Chondrocyte (in vitro differentiated cells): ENCODE measurements at places on chromosomes 16 and 17.
A peak's percentile ranks its signal among the peaks of the same experiment; 100 is the strongest.

DNA sequence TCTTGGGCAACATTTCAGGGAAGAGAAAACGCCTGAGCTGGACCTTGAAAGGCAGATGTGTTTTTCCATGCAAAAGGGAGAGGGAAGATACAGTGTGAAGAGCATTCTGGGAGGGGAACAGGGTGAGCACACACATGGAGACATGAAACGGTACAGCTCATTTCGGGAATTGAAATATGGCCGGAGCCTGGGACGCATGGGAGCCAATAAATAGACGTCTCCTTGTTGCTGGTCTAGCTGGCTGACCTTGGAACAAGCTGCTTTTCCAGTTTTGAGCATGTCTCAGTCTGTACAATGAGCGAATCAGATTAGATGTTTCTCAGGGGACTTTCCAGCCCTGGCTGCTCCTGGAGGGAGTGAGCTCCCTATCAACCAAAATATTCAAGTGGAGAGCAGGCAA lies 63.6 kb downstream of the ASIC2 start:
- no peak for DNase-seq

DNA sequence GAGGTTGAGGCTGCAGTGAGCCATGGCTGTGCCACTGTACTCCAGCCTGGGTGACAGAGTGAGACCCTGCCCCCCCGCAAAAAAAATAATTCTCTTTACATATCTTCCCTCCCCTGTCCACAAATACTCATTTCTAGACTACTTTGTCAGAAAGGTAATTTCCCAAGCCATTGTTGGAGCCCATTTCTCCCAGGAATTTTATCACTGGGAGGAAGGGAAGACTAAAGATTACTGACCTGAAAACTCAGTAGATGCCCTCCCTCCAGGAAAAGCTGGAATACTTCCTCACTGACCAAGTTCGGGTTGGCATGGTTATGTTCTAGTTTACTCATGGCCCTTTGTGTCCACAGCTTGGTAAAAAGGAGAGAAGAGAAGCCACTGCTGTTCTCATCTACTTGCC lies 4.1 kb downstream of the CALCOCO2 start:
- no peak for DNase-seq

- DNase-seq = no peak
Measured at GRCh38 chr17:73669771-73670170, 25.5 kb upstream of the SDK2 start.

DNA sequence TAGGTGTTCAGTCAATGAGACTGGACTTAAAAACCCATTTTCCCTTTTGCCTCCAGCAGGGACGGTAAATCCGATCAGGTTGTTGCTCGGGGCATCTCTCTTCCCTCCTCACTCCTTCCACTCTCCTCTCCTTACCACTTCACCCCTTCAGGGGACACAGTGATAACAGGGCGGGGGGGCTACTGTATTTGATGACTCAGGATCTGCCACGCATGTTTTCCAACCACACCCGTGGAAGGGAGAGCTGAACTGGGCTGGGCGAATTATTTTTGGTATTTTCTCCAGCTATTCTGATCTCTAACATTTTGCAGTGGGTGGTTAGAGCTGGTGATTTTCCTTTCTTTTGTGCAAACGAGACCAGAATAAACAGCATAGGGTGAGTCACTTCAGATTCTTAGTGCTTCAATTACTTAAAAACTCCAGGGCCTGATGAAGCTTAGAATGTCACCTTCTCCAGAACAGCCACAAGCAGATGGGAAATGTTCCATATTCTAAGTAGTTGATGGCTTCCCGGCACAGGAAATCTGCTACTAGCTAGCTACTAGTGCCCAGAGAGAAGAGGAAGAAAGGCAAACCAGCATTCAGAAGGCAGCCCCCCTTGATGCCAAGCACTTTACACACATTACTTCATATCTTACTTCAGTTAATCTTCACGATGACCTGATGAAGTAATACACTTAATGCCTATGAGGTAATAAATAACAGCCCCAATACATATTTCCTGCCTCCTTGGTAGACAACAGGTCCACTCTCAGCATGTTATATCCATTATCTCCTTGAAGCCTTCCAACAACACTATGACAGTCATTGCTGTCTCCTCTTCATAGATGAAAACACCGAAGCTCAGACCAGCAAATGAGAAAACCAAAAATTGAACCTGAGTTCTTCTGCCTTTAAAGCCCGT lies 74.1 kb downstream of the ASIC2 start:
- DNase-seq = no peak

GRCh38 chr17:81885869-81886548 lies 5.4 kb downstream of the ALYREF start:
- no peak for DNase-seq

DNA sequence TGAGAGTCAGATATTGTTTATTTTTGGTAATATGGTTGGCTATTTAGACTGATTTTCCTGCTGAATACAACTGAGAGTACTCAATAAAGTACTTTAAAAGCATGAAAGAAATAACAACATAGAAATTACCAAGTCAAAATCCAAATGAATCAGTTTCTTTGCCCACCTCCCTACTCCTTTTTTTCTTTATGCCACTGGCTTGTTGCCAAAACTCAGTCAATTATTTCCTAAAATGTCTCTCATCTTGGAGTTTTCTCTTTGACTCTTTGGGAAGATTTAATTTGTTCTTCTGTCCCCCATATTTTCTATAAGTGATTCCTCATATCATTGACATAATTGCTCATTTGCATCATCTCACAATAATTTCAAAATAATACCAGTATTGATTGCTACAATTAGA lies 2.6 kb upstream of the OMG start:
- DNase-seq = no peak

DNA sequence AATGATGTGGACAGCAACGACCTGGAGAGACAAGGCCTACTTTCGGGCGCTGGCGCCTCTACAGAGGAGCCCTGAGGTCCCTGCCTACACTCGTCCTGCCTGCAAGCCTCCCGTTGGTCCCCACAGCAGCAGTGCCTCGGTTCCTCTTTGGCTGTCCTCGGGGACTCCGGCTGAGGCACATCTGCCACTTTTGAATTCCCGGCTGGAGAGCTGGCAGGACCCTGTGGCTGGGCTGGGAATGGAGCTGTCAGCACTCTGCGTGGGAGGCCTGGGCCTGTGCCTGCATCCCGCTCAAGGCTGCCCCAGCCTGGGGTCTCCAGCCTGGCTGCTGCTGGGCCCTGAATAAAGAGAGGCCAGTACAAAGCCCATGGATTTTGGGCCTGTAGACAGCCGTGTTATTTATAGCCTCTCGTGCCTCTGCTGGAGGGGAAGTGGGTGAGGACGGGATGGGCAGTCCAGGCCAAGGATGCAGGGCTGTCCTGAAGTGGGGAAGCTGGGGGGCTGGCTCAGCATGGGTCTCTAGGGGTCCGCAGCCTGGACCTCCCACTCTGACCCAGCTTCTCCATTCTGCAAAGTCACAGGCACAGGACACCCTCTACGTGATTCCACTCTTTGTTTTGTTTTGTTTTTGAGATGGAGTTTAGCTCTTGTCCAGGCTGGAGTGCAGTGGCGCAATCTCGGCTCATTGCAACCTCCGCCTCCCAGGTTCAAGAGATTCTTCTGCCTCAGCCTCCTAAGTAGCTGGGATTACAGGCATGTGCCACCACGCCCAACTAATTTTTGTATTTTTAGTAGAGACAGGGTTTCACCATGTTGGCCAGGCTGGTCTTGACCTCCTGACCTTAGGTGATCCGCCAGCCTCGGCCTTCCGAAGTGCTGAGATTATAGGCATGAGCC lies 10.6 kb upstream of the SPNS2 start:
- no peak for DNase-seq

- DNase-seq = peak; percentile 26
Measured at GRCh38 chr17:16297367-16298139, 55.7 kb downstream of the CENPV start.

DNA sequence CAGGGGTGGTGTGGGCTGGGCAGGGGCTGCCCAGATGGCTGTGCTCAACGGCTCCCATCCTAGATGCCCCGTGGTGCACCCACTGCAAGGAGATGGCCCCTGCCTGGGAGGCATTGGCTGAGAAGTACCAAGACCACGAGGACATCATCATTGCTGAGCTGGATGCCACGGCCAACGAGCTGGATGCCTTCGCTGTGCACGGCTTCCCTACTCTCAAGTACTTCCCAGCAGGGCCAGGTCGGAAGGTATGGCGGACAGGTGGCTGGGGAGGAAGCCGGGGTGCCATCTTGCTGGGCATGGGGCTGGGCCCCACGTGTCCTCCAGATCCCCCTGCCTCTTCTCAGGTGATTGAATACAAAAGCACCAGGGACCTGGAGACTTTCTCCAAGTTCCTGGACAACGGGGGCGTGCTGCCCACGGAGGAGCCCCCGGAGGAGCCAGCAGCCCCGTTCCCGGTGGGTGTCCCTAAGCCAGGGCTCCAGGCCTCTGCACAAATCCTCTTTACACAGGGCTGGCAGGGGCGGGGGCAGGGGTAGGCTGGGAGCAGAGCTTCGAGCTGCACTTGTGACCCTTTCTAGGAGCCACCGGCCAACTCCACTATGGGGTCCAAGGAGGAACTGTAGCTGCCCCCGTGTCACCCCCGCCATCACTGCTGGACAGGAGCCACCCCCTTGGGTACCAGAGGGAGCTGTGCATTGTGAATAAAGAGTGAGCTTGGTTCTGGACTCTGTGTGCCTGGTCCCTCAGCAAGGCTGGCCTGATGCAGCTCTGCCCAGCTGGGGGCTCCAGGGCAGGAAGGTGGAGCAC lies 3.7 kb downstream of the PDIA2 start:
- no peak for DNase-seq

DNA sequence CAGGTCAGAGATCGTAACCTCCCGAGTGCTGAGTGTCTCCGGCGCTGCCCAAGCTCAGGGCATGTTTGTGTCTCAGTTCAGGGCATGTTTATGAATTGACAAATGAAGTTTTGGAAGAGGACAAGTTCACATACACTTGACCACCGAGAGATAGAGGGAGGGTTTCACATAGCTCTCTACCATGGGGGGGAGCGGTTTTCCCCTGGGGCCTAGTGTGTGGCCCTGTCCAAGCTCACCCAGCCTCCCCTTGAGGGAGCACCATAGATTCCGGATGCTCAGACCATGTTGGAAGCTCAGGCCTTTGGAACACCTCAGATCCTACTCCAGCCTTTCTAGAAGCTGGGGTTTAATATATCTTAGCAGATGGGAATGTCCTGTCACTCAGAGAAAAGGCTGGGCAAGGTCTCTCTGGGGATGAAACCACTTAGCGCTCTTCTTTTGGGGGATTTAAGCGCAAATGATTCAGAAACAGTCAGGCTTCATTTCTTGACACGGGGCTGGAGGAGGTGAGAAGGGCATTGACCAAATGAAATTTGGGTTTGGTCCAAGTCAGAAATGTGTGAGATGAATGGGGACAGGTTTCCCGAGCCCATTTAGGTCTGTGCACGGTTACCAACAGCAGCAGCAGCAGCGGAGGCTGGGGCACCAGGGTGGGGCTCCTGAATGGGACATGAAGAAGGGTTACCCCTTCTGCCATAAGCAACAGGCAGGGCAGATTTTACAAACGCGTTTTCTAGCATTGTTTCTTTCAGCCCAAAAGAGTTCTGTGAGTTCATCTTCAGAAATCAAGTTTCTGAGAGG lies 96.6 kb downstream of the METRNL start:
- DNase-seq = peak; percentile 33

GRCh38 chr17:29640981-29641642 lies 18.4 kb upstream of the CORO6 start:
- no peak for DNase-seq

GRCh38 chr16:72137380-72138063 lies 34.4 kb downstream of the PMFBP1 start:
- no peak for DNase-seq

GRCh38 chr17:41977991-41978390 lies 11.4 kb downstream of the CNP start:
- DNase-seq = peak; percentile 25

GRCh38 chr17:74270333-74270732 lies 3.7 kb upstream of the DNAI2 start:
- no peak for DNase-seq

DNA sequence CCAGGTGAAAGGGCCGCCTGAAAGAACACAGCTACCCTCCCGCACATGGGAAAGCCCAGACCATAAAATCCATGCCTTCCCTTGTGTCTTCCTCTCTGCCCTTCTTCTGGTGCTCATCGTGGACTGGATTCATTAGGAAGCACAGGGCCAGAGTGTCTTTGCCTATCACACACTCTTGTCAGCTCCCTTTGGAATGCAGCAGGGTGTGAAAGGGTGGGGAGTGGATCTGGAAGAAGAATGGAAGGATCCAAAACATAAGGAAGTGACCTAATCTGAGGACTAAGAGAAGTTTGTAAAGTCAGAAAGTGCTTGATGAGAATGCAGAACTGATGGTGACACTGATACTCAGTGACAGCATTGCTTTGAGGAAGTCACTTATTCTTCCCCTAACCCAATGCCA lies 1147.3 kb upstream of the GOT2 start:
- DNase-seq = no peak

DNA sequence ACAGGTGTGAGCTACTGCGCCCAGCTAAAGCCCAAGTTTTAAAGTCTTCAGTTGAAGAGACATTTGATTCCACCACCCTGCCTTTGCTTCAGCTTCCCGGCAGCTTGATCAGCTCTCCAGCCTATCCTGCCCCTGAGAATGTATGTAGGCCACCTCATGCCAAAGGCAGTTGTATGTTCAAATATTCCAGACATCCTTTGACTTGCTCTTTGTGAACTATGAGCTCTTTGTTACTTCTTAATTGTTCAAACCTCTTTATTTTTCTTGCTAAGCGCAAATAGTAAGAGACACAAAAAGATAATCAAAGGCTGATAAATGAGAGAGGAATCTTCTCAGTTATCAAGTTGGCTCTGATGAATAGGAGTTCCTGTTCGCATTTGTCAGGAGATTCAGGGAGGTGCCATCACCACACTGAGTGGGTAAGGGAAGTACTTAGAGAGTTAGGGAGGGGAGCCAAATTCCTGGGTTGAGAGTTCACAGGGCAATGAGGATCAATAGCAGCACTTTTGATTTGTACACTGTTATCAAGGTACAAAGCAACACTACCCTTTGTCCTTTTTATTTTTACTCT lies 32.0 kb upstream of the SUPT4H1 start:
- no peak for DNase-seq

GRCh38 chr17:66786107-66786506 lies 48.8 kb upstream of the CACNG5 start:
- DNase-seq = peak; percentile 42

DNA sequence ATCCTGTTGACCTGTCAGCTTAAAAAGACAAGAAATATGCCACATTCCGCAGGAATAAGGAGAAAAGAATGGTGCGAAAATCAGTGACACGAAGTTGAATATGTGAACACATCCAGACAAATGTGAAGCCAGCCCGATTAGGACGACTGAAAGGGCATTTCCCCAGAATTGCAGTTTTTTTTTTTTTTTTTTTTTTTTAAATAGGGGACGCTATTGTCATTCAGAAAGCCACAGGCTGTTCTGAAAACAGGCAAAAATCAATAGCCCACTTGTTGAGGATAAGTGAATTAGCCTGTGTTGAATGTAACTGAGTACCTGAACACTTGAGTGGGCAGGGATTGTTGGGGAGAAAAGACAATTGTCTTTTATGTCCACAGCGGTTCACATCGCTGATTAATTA lies 507.1 kb downstream of the WWOX start:
- DNase-seq = no peak

- DNase-seq = peak; percentile 65
Measured at GRCh38 chr17:79621151-79621943, 10.5 kb upstream of the RBFOX3 start.

GRCh38 chr17:64498308-64499203 lies 1.7 kb upstream of the POLG2 start:
- DNase-seq = no peak

- DNase-seq = no peak
Measured at GRCh38 chr17:80272366-80272765, 11.7 kb downstream of the RNF213 start.

- DNase-seq = no peak
Measured at GRCh38 chr17:35132099-35132498, 10.0 kb downstream of the NLE1 start.

GRCh38 chr17:41937970-41938954 lies 7.8 kb downstream of the ODAD4 start:
- DNase-seq = no peak

- DNase-seq = no peak
Measured at GRCh38 chr17:9021158-9021991, at the start of gene NTN1. Gene NTN1 (plus strand): TSS chr17:9021510. CDS start chr17:9022374, 864 bp downstream.
